Activated CD4-positive, CD25-positive, alpha-beta regulatory T cell treated with anti-CD3 and anti-CD28 coated beads, Interleukin-2, amount 50 U/mL, for 24 hours (primary cell): ENCODE measurements at places on chromosomes 6 and 20.

- no peak for ATAC-seq
Observed at GRCh38 chr6:795046-795685, 102.2 kb upstream of the EXOC2 start.

- ATAC-seq: peak; percentile 97
Observed at GRCh38 chr6:25007269-25007699, 71.5 kb upstream of the RIPOR2 start.

GRCh38 chr6:145561095-145562072 lies 173.9 kb downstream of the EPM2A start:
- ATAC-seq: no peak

DNA sequence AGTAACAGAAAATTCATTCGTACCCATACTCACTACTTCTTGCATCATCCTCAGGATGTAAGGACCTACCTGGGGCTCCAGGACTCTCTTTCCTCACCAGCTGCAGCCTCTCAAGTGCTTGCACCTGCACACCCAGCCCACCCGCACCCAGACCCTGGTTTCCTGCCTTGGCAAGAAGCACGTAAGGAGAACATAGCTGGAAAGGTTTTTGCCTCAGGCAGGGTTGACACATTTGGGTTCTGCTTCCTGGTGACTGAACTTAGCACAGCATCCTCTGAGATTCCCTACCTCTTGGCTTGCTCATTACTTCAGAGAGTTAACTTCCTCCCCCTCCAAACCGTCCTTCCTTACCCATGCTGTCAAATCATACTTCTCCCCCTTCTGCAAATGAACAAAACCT lies 556.9 kb downstream of the CD83 start:
- no peak for ATAC-seq

GRCh38 chr6:63525186-63525878 lies 46.9 kb upstream of the LOC128125822 start:
- ATAC-seq: no peak

DNA sequence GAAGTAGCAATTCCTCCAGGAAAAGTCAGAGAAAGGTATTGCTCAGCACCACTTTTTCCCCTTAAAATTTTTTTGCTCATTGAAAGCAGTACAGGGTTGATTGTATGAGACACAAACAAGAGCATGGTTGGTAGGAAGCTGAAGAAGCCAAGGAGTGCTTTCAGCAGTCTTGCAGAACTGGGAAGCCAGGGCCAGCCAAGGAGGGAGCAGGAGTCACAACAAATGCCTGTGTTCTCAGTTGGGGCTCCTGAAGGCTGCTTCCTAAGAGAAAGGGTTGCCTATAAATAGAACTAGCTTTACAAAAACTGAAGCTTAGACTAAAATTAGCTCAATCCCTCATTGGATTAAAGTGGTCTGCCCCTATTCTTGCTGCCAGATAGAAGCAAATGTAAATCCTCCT lies 3.3 kb upstream of the THEMIS start:
- ATAC-seq: no peak

- ATAC-seq: no peak
Observed at GRCh38 chr6:18284261-18284660, 19.9 kb upstream of the DEK start.

DNA sequence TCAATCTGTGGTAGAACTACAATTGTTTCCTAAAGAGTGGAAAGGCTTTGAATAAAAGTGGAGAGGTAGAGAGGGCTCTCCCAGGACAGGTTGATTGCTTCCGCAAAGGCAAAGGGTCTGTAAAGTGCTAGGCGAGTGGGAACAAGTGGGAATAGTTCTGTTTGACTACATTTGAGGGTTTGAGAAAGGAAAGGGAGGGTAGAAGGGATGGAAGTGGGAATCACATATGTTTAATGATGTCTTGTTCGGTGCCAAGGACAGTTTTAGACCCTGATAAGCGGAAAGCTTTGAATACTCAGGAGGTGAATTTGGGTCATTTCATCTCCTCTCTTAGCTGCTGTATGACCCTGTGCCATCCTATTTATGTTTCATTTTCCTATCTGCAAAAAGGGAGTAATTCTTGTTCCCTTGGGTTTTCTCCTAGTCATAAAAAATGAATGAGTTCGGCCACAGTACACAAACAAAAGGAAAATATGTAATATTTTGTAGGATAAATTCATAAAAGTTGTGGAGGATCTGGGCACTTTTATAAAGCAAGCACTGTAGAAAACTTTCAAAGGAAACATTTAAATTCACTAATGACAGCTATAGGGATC lies 1.7 kb upstream of the PIM1 start:
- ATAC-seq: no peak

GRCh38 chr6:97689078-97689754 lies 406.2 kb upstream of the MMS22L start:
- no peak for ATAC-seq

- no peak for ATAC-seq
Observed at GRCh38 chr6:25454136-25454535, 175.0 kb downstream of the CARMIL1 start.

GRCh38 chr6:116564311-116564710 lies 7.0 kb upstream of the RWDD1 start:
- no peak for ATAC-seq

- no peak for ATAC-seq
Observed at GRCh38 chr6:152087096-152087495, 279.6 kb downstream of the ESR1 start.

DNA sequence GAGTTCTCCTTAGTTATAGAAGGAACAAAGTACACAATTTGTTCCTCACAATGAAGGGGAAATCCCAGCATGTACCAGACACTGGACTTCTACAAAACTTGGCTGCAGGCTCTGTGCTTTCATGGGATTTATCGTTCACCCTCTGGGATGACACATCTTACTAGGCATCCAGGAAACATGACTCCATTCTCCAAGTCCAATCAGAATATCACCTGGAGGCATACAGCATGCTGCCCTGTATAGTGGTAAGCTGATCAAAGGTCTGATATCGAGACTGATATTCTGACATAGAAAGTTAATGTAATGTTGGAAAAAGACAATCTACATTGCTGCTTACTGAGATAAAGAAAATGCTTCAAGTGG lies 6.7 kb downstream of the RWDD2A start:
- no peak for ATAC-seq

GRCh38 chr20:20752712-20753111 lies 40.3 kb upstream of the RALGAPA2 start:
- no peak for ATAC-seq

DNA sequence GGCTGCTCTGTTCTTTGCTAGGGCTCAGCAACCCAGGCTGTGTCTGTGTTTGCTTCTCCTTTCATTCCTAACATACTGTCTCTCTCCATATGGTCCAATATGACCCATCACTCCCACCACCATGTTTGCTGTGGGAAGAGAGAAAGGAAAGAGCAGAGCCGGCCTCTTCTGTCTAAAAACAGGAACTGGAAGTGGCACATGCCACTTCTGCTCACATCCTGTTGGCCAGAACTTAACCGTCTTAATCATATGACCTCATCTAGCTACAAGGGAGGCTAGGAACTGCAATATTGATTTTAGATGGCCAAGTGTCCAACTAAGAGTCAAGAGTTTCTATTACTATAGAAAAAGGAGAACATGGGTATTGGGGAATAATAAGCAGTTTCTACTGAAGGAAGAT lies 212.5 kb upstream of the CHD6 start:
- no peak for ATAC-seq

GRCh38 chr6:43188426-43188825 lies 6.4 kb downstream of the CUL9 start:
- no peak for ATAC-seq
